ENCODE measurements at places on chromosomes 6 and 20.

DNA sequence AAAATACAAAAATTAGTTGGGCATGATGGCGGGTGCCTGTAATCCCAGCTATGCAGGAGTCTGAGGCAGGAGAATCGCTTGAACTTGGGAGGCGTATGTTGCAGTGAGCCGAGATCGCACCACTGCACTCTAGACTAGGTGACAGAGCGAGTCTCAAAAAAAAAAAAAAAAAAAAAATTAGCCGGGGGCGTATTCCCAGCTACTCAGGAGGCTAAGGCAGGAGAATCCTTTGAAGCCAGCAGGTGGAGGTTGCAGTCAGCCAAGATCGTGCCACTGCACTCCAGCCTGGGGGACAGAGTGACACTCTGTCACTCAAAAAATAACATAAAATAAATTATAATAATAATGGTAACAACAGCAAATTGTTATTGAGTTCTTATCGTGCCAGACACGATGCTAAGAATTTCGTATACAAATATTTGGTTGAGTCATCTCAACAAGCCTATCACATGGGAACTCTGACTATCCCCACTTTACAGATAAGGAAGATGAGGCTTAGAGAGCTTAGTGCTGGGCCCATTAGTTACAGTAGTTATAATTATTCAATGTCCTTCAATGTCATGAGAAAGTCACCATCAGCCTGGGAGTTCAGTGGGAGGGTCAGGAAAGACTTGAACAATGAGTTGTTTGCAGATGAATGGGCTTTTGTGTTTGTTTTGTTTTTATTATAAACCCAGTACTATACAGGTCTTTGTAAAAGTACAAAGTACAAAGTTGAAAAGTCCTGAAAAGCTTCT is 19.4 kb downstream of the C6orf15 start:
- no peak for DNase-seq

DNA sequence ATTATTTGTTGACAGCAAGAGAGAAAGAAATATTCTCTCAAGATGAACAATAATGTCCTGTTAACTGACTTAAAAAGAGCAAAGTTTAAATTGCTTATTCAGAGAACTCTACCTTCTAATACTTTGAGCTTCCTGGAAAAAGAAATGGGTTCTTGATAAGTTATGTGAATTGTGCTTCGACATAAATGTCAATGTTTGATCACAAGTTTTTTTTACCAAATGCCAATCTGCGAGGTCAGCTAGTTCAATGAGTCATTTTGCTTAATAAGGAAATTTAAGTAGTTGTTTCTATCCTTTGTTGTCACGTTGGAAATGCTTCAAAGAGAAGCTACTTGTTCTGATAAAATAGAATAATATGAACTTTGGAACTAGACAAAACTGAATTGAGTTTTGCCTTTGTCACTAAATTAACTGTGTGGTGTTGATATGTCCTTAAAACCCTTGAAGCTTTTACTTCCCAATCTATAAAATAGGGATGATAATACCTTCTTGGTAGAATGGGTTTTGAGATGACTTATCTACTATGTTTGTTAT is 642.1 kb upstream of the FLRT3 start:
- DNase-seq = no peak

- DNase-seq = no peak
These were observed 18.9 kb downstream of the RFX6 start for GRCh38 chr6:116895935-116896334.

- DNase-seq = no peak
These were observed 41.4 kb downstream of the TRMT6 start for GRCh38 chr20:5908981-5909380.

GRCh38 chr6:26064619-26065257 is 22.5 kb upstream of the HFE start:
- peak; percentile 56 for DNase-seq

GRCh38 chr6:13212096-13212495 is 116.2 kb downstream of the TBC1D7 start:
- no peak for DNase-seq

DNA sequence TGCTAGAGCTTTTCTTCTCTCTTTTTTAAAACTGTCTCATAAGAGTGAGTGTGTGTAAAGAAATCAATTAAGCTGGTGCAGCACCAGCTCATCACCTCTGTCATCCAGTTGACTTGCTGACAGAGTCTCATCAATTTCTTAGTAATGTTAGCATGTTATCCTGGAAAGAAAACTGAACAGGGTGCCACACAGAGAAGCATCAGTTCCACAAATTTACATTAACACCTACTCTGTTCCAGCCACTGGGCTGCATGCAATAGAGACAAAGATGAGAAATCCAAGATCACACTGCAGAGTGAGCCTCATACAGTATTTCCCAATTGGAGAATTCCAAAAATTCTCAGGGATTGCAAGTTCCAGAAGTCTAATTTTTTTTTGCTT is 207.0 kb upstream of the CITED2 start:
- no peak for DNase-seq

DNA sequence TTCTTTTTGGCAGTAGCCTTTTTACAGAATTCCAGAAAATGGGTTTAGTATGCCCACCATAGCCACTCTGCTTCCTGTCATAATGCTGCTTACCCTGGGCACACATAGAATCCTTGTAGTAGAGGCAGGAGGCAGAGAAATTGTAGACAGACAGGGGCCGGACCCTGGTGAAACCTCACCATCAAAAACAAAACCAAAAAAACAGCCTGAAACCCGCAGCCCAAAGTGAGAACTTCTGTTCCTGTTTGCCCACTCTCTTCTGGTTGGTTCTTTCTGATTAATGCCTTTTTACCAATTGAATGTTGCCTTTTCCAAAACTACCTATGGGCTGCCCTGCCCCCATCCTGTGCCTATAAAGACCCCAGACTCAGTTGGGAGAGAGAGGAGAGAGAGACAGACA is 188.2 kb downstream of the CDKAL1 start:
- no peak for DNase-seq

DNA sequence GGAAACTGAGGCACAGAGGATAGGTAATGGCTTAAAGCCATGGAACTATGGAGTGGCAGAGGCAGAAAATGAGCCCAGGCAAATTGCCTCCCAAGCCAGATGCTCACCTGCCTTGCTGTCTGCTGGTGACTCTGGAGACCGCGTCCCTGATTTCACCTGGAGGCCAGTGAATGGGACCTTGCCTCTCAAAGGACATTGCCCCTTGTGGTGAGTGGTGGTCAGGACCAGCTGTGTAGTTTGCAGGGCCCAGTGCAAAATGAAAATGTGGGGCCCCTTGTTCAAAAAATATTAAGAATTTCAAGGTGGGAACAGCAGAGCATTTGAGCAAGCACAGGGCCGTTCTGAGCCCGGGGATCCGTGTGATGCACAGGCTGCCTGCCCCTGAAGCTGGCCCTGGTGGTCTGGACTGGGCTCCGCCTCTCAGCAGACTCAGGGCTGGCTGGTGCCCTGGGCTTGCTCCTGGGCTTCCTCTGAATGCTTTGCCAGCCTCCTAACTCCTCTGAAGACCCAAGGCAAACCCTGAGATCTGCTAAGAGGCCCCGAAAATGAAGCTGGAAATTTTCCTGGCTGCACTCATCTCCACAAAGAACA is 19.8 kb upstream of the KCNG1 start:
- no peak for DNase-seq

DNA sequence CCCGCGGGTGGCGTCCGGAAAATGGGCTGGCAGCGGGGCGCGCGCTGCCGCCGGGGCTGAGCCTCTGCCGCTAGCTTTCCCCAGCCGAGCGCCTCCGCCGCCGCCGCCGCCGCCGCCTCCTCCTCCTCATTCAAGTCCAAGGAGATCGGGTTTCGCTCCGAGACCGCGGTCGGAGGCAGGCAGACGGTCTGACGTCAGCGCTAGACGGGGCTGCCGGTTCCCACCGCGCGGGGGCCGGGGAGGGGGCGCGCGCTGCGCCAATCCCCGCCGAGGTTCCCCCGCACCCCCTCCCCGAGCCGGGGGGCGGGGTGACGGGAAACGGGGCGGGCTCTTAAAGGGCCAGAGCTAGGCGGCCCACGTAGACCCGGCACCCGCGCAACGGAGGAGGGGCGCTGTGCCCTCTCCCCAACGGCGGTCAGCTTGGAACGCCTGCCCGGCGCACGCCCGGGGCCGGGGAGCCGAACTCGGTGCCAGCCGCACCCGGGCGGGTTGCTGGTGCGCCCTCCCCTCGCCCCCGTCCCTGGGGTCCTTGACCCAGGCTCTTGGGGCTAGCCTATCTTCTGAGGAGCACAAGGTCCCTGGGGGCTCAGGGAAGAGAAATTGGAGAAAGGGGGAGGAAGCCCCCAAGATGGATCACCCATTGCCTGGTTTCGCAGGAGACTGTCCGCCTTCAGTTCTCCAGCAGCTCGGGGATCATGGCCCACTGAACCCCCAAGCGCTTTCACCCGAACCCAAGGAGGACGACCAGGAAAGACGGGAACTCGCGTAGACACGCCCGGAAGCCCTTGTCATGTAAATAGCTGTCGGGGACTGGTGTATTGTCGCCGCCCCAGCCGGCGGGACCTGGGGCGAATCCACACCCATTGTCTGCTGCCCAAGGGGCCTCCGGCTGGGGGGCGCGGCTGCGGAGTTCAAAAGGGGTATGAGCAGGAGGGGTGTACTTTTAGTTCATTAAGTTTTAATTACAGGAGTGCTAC is at the start of gene PMEPA1:
PMEPA1 (minus strand) TSS at position 193 of the 977 bp plus-strand sequence. CDS start 433 bp downstream, outside the sequence.
- peak; percentile 95 for DNase-seq

- DNase-seq = no peak
These were observed 40.1 kb downstream of the NUP153 start for GRCh38 chr6:17666646-17667045.

DNA sequence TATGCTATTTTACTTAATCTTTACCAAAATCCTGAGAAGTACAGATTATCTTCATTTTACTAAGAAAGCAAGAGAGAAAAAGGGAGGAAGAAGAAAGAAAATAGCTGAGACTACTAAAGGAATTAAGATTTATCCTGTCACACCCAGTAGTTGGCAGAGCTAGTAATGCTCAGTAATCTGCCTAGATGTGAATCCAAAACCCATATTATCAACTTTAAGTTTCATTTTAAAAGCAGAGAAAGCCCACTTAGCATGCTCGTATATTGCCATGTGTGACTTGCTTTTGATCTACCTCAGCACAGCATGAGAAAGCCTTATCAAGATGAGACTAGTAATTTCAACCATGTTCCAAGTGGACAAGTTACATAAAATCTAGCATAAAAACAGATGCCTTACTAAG is 451.5 kb downstream of the TENT5A start:
- DNase-seq = no peak

DNA sequence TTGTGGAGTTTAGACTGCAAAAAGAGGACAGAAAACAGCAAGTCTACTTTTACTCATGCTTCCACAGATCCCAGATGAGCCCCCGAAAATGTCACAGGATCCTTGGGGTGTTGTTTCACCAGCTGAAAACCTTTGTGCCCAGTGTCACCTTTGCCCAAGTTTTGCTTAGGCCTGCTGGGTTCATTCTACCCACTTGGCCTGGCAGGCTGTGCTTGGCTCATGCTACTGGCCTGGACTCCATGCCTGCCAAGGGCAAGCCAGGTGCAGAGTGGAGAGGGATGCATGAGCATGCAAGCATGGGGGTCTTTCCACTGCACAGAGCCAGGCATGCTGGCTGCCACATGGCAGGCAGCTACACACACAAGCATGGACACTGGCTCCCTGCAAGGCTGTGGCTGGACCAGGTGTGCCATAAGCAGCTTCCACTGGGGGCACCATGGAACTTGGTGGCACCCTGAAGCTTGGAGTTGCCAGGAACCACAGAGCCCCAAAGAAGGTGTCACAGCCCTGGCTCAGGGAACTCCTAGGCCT is 1082.0 kb downstream of the KHDRBS2 start:
- no peak for DNase-seq

DNA sequence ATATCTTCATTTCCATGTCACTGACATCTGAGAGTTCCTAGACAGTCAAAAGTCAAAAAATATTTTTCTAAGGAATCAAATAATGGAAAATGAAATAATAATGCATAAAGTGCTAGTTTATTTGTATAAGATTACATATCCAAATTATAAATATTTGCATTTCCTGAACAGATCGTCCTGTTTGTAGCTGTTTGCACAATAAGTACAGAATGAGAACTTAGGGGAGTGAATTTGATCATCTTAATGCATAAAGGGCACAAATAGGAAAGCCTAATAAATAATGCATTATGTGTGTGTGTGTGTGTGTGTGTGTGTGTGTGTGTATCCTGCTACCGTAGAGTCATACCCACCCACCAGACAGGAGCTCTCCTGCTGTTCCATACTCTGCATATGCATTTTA is 521.0 kb upstream of the EPHA7 start:
- no peak for DNase-seq

DNA sequence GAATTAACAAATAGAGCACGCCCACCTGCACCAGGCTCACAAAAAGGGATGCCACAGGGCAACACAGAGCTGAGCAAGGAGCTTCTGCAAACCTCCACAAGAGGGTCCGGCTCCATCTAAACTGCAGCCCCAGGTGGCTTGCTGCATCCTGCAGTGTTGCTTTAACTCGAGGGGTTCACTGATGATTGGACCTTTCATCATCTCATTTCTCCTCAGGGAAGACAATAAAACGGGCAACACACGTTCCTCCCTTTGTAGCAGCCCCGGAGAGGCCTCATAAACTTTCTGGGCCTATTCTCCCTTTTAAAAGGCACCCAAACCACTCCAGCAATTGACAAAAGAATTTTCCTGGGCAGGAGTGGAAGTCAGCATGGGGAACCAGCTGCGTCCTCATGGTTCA is 161.5 kb upstream of the CDH4 start:
- no peak for DNase-seq

DNA sequence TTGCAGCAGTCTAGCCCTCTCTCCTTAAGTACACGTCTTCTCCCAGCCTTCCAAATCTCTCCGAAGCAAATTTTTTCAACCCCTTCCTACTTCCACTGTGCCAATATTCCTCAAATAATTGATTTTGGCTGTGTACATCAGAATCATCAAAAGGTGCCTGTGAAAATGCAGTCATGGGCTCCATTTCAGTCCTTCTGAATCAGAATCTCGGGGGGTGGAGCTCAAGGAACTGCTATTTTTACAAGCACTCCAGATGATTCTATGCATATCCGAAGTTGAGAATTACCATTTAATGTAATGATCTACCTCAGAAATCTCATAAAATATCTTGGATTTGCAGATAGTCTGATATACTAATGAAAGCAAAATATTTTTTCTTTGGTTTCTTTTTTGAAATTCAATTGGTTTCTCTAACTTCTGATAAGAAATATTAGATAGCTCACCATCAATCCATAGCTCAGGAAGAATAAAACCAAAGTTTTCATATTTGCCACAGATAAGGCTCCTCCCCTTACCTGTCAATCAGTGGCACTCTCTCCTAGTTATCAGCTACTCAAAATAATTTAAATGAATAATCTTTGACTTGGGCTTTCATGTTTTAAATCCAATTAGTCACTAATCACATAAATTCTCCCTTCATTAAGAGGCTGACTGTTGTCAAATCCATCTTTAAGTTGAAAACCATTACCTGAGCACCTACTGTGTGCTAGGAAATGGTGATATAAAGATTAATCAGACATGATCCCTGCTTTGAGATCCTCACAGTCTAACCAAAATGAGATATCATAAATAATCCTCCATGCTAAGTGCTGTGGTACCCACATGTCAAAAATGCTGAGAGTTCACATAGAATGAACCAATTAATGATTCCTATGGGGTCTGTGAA is 36.4 kb upstream of the STXBP5 start:
- DNase-seq = no peak

GRCh38 chr6:130913120-130913519 is 85.9 kb downstream of the SMLR1 start:
- DNase-seq = peak; percentile 7

All from central memory CD4-positive, alpha-beta T cell (primary cell).